ENCODE measurements at places on chromosomes 1 and 21.

GRCh38 chr1:17277511-17278159 lies 28.7 kb downstream of the PADI3 start:
- DNase-seq: no peak

DNA sequence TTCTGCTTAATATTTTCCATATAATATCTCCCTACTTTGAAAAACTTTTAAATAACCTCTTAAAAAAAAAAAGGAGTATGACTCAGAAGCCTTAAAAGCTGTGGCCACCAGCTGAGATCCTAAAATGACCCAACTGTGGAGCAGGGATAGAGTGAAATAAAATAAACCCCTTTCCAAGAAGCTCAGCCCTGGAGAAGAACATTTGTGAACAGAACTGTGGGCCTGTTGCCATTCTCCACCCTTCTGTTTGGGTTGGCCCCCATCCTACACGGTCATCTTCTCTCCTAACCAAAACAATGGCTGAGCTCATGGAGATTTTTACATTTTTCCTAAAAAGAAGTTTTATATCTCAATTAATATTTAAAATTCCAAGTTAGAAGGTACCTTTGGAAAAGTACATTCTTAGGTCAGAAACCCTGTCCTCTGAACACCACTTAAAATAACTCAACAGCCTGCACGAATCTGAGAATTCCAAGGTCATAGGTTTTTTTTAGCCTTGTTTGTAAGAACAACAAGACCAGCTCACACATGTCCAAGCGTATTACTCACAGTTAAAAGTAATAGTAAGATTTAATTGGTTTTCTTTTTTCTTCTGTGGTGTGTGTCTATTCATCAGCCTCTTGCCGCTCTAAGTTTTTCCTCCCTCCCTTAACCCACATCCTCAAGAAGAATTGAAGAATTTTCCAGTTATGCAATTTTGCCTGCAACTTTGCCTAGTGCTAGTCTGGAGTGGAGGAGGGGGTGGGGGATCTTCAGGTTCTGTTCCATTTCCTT lies 107.7 kb upstream of the ERRFI1 start:
- peak; percentile 5 for DNase-seq

- no peak for DNase-seq
Observed at GRCh38 chr21:32007456-32007855, 134.6 kb downstream of the HUNK start.

DNA sequence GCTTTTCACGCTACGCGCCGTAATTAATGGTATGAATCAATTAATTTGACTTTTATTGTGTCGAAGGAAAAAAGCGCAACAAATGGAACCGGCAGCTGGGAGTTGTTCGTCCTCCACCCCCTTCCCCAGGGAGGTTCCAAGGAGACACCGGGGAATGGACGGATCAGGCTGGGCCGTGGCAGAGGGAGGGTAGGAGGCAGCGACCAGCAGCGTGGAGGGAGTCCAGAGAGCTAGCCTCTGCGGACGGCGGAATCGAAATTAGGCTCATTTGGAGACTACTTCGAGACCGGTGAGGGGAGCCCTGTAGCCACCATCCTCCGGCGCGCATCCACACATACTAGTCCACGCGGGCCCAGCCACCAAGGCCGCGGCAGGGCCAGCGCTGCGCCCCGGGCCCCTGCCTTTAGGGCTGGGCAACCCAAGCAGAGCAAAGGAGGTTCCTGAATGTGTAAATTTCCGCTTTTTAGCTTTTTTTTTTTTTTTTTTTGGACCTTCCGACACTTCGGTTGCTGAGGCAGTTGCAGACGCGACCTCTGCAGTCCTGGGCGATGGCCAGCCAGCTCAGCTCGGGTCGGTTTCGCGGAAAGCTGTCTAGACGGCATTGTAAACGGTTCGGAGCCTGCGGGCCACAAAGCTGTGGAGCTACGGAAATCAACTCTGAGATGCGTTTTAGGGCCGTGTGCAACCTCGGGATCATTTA lies 2.2 kb upstream of the FOXD3 start:
- no peak for DNase-seq

GRCh38 chr1:190849346-190849745 lies 371.7 kb upstream of the BRINP3 start:
- DNase-seq: no peak

All from C1 segment of cervical spinal cord (tissue), 14 donors.